ENCODE measurements at places on chromosomes 3 and 15.

- DNase-seq = no peak
Measured at GRCh38 chr3:152430223-152431002, 161.7 kb downstream of the MBNL1 start.

DNA sequence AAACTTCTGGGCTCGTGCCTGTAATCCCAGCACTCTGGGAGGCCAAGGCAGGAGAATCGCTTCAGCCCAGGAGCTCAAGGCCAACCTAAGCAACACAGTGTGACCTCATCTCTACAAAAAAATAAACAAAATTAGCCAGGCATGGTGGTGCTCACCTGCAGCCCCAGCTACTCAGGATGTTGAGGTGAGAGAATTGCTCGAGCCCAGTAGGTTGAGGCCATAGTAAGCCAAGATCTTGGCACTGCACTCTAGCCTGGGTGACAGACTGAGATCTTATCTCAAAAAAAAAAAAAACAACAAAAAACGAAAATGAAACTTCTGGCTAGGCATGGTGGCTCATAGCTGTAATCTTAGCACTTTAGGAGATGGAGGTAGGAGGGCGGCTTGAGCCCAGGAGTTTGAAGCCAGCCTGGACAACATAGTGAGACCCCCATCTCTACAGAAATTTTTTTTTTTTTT lies 53.7 kb downstream of the PIK3CB start:
- DNase-seq = no peak

DNA sequence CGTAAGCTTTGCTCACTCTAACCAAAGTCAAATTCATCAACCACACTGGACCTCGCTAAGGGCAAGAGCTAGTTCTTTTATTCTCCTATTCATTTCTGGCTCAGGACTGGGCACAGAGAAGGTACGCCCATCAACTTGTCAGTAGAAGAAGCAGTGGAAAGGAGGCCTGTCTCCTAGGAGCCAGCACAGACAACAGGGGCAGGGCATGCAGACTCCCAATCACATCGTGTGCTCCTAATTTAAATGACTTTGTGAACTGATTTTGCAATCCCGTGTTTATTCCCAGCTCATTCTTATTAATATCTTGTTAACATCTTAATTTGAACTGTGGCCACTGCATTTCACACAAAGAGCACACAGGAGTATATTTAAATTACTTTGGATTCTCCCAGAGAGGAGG lies 161.1 kb upstream of the BCL6 start:
- DNase-seq = no peak

DNA sequence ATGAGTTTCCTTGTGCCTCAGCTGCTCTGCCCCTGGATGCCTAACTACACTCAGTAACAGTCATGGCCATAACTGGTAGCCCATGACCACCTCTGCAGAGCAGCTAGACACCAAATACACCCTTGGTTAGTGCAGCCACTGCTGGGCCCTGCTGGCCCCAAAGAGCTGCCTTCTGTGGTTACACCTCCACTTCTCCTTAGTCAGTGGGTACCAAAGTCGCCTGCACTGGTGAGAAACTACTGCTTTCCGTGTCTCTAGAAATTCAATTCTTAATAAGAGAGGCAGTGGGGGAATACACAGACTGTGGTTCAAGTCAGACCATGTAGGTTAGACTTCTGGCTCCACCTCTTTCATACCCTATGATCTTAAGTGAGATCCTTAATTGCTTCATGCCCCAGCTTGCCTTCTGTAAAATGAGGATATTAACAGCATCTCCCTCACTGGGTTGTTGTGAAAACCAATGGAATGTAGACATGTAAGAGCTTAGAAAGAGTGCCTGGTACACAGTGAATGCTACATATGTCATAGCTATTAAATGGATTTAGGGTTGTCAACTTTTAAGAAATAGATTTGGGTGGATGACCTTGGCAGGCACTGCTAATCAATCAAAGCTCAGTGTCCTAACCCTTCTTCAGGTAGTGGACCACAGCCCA lies 18.2 kb downstream of the HEG1 start:
- no peak for DNase-seq

DNA sequence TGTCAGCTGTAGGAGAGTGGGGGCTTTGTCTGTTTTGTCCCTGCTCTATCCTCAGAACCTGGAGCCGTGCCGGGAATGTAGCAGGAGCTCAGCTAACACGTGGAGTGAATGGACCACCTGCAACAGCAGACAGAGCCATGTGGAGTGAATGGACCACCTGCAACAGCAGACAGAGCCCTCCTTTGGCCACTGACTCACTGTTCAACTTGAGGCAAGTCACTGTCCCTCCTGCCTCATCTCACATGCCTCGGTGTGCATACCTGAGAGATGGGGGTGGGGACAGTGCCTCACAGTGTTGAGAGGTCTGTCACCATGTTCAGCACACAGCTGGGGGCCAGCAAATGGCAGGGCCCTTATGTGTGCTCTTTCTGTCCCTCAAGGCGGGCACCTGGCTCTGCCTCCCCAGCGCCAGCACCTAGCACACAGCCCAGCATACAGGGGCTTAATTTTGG lies 27.9 kb downstream of the FEM1B start:
- DNase-seq = no peak

- no peak for DNase-seq
Measured at GRCh38 chr3:188404701-188405100, 250.7 kb downstream of the LPP start.

DNA sequence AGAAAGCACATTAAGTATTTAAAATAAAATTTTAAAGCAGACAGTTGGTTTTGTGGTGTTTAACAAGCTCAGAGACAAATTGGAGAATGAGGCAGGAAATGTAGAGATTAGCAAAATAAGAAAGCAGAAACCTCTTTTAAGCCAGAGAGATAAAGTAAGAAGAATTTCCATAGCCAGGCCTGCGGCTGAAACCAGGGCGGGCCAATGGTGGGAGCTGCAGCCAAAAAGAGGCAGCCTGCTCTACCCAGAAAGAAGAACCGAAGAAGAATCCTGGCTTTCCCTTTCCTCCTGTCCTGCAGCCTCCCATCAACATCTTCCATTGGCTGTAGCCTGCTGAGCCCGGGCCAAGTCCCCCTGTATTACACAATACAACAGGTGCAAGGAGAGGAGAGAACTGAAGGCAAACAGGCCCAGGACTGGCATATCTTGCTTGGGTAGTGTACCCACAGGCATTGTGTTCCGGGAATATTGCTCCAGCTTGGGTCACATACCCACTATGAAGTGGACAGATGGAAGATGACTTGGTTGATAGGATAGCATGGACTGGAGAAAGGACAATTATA lies 11.5 kb upstream of the TFG start:
- DNase-seq = no peak

GRCh38 chr15:75208501-75209288 lies 7.0 kb downstream of the C15orf39 start:
- DNase-seq = no peak

Data from H54 (cell line).